ENCODE measurements at places on chromosomes 12 and 14.

- DNase-seq: no peak
These were observed 11.8 kb downstream of the P2RX7 start for GRCh38 chr12:121144416-121144914.

DNA sequence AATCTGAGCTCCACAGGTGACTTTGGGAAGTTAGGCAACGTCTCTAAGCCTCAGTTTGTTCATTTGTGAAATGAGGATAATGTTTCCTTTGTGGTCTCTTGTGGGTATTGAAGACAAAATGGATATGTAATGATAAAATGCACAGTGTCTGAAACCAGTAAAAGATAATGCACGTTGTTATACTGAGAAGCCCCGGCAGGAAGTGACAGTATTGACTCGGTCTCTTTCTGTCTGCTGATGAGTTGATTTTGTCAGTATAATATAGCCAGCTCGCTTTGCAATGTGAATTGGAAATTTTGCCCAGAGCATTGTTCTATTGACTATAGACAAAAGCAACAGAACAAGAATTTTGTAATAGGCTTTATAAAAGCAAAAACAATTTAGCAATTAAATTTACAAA is 49.2 kb upstream of the SLC38A1 start:
- no peak for DNase-seq

DNA sequence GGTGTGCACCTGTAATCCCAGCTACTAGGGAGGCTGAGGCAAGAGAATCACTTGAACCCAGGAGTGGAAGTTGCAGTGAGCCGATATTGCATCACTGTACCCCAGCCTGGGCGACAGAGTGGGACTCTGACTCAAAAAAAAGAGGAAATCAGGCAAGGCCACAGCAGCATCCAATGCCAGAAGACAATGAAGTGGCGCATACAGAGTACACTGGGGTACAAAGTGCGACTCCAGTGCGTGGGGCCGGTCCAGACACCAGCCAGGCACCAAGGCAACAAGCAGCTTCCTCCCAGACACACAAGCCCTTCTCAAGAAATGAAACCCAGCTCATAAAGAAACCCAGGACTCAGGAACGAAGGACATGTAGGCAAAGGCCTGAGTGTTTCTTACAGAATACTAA is 28.2 kb downstream of the TTC7B start:
- no peak for DNase-seq

DNA sequence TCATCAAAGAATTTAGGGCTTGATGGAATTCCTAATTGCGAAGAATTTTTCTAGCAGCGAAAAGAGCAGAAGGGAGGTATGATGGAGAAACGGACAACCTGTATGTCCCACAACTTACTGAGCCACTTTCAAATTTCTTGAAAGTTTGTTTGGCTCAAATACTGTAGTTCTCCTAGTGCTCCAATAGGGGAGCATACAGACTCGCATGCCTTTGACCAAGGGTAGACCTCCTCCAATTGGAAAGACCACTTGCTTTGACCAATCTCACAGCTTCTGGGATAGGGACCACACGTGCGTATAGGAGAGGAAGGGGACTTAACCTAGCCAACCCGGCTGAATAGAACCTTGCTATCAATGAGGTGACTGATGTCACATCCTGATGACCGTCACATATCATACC is 28.6 kb downstream of the SLC35F4 start:
- DNase-seq: no peak

- no peak for DNase-seq
These were observed 40.4 kb downstream of the SETD3 start for GRCh38 chr14:99440278-99440677.

DNA sequence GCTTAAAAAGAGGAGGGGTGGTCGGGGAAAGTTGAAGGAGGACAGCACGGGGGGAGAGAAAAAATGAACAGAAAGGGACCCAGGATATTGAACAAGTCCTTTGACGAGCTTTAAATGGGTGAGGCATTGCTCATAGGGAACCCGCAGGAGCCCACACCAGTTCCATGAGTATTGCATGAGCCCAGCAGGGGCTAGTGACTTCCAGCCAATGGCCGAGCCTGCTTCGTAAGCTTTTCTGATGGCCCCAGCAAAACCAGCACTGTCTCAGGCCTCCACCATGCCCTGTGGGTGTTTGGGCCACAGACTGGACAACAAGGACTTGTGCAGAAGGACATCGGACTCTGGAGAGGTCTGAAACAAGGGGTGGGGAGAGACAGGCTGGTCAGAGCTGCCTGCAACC is 109.5 kb downstream of the ZFP36L1 start:
- no peak for DNase-seq

DNA sequence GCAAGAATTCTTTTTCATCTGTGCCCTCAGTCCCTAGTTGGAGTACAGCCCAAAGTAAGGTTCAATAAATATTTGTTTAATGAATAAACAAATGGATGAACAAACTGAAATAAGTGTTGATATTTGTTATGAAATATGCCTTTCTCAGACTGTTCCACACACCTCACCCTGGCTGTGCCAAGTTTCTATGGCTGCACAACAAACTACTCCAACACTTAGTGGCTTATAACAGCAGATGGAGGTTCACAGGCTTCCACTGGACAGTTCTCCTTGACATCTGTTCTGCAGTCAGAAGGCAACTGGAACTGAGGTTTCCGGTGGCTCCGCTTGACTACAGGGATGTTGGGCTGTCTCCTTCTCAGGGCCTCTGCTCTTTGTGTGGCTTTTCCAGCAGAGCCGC is 197.1 kb downstream of the RGS6 start:
- no peak for DNase-seq

DNA sequence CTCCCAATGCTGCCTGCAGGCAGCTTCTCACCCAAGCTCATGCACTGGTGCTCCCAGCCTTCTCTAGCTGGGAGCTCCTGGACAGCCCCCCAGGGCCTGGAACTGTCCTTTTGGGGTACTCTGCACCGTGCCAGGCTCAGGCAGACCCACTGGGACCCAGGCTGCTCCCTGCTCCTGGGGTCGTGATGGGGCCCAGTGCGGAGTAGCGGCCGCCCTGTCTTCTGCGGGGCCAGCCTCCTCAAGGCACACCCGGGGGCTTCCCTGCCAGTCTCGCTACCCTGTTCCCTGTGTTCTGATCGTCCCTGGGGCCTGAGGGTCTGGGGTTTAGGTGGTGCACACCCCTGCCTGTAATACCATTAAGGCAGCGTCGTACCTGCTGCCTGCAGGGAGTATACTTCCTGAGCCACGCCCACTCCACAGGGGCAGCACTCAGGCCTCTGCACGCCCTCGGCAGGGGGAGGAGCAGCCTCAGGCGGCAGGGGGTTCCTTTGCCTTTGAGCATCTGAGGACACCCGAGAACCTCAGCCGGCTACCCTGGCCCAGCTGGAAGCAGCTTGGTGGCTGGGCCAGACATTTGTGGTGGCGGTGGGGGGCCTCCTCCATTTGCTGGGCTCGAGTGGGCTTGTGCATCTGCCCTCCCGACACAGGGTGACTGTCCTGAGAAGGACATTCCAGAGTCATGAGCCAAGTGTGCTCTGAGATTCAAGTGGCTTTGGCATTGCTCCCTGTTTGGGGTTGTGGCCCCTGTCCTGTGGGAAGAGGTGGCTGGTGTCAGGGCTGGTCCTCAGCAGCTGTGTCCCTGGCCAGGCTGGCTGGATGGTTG is 9.2 kb upstream of the CRIP2 start:
- DNase-seq: no peak

DNA sequence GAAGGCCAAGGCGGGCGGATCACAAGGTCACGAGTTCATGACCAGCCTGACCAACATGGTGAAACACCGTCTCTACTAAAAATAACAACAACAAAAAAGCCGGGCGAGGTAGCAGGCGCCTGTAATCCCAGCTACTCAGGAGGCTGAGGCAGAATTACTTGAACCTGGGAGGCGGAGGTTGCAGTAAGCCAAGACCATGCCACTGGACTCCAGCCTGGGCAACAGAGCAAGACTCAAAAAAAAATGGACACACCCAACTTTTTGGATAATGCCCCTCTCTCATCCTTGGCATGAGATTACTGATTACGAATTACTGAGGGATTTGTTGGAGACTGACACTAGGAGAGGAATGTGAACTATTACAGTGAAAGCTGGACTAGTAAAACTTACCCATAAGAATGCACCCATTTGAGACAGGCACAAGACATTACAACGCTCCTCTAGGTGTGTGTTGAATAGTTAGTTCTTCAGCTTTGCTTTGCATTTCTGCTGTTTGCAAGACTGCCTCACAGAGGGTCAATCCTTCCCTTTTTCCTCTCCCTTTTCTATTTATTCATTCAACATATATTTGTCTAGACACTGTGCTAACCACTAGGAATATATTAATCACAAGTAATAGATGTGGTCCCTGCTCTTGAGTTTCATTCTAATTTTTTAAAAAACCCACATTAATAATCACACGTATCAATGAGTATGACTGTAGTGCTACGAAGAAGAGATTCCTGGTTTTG is 46.0 kb upstream of the OR5AU1 start:
- no peak for DNase-seq

DNA sequence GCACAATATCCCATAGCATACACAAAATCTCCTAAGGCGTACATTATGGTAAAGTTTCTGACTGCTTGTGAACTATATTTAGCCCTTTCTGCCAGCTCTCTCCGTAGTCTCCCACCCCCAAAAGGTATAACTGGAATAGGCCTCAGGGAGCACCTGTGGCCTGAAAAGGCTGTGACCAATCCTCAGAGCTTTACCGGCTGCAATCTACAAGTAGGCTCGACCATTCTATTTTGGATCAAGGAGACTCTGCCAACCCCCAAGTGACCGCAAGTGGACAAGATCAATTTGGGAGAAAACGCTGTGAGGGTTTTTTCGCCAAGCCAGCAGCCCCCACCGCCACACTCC is 1.2 kb downstream of the PPTC7 start:
- DNase-seq: no peak

DNA sequence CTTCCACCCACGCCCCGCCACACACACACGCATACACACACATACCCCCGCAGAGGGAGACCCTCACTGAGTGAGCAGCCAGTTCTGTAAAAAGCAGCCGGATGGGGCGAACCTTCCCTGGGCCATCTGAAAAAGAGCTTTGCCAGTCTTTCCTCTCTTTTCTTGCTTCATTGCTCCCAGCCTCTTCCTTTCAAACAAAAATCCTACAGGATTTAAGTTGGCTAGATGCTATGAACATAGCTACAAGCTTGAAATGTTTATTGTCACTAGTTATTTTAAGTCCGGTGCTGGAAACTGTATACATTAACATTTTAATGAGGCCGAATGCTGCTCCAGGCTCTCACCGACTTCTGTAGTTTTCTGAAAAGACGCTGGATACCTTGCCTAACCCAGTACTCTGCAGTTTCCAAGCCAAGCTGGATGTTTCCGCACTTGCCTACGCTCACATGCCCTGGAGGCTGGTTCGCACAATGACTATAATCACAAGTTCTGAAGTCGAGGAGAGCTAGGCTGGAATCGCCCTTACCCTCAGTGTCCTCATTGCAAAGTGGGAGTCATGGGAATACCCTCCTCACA is 39.2 kb downstream of the LTBP2 start:
- no peak for DNase-seq

GRCh38 chr14:90714811-90715210 is 101.4 kb downstream of the TTC7B start:
- DNase-seq: no peak

GRCh38 chr12:102009796-102010195 is 52.0 kb downstream of the WASHC3 start:
- no peak for DNase-seq

GRCh38 chr14:87351007-87351406 is 642.0 kb downstream of the GALC start:
- no peak for DNase-seq

DNA sequence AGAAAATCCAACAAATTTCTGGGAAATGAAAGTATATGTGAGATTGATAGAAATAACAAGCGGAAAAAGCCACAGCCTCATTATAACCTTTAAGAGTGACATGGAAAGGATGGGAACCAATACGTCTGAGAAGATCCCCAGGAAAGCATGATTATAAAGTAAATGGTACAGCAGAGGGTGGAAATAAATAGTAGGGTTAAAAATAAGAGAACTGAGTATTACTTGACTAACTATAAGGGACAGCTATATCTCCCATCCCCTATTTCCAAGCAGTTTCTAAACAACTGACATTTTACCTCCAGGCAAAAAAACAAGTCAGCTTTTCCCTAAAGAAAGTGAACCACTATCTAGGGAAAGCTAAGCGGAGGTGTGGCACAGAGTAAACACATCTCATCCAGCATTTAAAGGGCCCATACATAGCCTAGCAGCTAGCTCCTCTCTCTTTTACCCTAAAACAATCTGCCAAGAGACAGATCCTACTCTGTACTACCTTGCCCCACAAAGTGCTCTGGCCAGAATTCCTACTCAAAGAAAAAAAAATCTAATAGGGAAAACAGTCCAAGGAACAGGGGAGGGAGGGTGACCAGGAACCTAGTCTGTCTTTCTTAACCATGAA is 11.2 kb downstream of the OSBPL8 start:
- no peak for DNase-seq

DNA sequence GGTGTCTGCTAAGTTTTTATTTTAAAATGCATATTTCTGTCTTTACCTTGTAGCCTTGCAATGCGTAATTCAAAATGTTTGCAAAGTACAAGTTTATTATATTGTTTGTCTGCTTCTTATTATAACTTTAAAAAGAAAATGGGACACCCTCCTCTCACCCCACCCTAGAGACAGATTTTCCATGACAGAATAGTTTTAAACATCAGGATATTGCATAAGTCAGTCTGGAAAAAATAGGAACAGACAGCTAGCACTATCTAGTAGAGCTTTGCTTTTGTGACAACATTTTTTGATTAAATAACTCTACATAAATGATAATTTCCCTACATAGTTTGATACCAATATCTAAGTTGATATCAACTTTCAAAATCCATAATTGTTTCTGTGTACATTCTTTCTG is 71.3 kb downstream of the PDE3A start:
- no peak for DNase-seq

GRCh38 chr14:20332431-20332787 is 670 bp downstream of the CCNB1IP1 start:
- no peak for DNase-seq

GRCh38 chr12:110546339-110546738 is 36.8 kb downstream of the PPTC7 start:
- DNase-seq: no peak

- no peak for DNase-seq
These were observed 315.3 kb downstream of the MED13L start for GRCh38 chr12:115962216-115962615.

DNA sequence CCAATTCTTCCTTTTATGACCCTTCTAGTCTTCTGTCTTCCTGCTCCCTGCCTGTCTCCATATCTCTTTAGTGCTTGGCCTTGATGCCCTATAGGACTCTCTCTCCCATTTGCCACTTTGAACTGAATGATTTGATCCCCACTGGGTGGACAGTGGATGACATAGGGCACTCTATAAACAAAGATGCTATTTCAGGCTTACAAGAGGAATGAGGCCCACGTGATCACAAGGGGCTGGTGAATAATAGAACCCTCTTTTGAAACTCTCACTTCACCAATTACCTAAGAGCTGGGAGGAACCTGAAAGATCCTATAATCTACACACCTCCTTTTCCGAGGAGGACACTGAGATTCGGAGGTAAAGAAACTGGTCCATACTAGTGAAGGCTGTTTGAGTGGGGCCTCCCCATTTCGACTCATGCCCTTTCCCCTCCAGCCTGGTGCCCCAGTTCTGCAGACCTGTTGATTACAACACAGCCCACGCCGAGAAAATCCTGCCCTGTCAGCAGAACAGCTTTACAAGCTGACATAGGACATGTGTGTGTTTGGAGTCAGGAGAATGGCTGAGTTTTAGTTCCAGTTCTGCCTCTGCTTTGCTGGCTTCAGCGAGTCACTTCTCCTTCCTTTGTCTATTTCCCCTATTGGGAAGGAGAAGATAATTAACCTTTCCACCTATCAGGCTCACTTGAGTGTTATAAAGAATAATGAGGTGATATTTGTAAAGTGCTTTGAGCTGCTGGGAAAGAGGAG is 400.3 kb downstream of the ZFP36L1 start:
- DNase-seq: no peak
